ENCODE measurements at places on chromosomes 7 and 10.

DNA sequence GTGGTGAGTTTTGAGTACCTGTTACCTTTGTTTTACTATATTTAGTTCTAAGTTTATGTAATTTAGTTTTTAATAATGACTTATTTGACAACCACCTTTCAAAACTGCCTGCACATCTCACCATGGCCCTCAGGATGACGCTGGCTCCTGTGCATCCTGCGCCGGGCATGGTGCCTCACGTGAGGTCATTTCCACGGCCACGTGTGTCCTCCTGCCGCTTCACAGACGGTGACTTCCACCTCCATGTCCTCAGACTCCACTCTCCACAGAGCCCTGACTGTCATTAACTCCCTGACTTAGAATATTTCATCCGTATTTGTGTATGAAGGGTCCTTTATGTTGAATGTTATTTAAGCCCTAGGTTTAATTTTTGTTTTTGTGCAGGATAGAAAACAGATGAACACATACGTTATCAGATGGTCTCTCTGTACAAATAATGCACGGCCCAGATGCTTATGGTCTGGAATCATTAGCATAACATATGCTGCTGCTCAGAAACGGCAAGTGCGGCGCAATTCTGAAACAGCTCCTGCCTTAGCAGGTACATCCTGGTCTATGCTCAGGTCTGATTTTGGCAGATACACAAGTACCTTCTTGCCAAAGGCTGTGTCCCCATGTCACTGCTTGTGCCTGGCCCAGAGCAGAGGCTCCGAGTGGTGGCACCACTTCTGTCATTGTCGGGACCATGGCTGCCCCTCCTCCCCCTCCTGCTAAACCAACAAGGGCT lies 155.8 kb downstream of the WDR37 start:
- DNase-seq: no peak

- DNase-seq: no peak
Observed at GRCh38 chr7:49091519-49091918, 167.2 kb downstream of the CDC14C start.

GRCh38 chr7:150489782-150490181 lies 24.9 kb upstream of the GIMAP7 start:
- no peak for DNase-seq

DNA sequence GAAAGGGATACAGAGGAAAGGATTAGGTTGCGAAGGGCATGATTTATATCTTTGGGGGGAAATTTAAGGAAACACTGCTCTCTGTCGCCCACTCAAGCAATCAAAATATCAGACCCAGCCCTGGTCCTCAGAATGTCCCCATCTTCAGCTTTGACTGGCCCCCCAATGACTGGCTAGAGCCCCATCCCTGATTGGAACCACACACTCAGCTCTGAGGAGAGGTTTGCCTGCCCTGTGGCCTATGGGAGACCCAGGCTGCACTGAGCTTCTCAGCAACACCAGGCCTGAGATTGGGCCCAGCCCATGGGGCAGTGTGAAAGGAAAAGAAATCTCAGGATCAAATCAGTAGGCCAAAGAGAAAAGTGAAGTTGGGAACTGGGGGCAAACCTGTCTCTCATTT lies 69.5 kb downstream of the ADCYAP1R1 start:
- no peak for DNase-seq

- DNase-seq: no peak
Observed at GRCh38 chr7:151420144-151420543, 10.3 kb upstream of the WDR86 start.

DNA sequence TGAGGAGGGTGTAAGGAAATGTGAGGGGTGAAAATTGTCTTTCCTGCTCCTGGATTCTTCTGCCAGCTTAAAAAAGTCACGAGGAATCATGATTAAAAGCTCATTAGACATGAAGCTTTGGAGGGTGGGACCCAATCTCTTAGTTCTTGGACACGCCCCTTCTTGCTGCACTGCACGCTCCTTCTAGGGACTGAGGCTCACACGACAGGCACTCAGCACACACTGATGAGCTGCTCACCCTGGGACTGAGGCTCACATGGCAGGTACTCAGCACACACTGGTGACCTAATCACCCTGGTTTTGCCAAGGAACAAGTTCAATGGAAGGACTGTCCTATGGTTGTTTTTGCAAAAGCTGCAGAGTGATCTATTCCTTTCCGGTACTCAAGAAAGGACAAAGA lies 65.8 kb upstream of the ELMO1 start:
- no peak for DNase-seq

- no peak for DNase-seq
Observed at GRCh38 chr7:33932221-33932620, 26.9 kb downstream of the BMPER start.

DNA sequence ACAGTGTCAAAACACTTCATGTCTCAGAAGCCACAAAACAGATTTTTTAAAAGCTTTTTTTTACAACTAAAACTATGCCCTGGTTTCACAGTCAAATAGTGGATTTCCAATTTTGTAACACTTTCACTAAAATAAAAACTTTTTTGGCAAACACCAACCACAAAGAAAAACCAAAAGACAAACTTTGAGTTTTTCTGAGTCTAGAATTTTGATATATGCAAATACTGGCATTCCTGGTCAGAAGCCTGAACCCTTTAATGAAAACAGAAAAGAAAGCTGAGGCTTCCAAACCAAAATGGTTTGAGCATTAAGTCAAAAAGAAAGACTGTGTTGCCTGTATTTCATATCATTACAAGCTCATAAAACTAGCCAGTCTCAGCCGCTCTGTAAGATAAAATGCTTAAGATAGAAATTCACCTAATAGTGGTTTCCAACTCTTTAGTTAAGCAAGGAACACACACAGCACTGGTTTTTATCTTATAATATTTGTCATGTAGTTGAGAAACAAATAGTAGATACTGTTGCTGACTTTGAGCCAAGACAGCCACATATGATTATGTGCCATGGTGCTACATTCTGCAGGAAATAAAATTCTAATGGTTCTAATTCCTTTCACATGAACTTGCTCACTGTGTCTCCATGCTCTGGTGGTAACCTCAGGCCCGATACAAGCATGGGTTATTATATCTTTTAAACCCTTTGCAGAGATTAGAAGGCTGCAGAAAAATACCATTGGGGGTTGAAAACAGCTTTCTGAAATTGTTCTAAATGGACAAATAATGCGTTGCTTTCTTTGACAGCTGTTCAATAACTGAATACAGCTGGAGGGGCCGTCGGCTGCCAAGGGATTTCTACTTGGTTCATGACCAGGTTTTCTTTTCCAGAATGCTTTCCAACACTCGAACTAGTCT lies 49.4 kb downstream of the FAM171A1 start:
- DNase-seq: peak; percentile 46

- DNase-seq: no peak
Observed at GRCh38 chr10:95177429-95177828, 16.6 kb upstream of the ACSM6 start.

DNA sequence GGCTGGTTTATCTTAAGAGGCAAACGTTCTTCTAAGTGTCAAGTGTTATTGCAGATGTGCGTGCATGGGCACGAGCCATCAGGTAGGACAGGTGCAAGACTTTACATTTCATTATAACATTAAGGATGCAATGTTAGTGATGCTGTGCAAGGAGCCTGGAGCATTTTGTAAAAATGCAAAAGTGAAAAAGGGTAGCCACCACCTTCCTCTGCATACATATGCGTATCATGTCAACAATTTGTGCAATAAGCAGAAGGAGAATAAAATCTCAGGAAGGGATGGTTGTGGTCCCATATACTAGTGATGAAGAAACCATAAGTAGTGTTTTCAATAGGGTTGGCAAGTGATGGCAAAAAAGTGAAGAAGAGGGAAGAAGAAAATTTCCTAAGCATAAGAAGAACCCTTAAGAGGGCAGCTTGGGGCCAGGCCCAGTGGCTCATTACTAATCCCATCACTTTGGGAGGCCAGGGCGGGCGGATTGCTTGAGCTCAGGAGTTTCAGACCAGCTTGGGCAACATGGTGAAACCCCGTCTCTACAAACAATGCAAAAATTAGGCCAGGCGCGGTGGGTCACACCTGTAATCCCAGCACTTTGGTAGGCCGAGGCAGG lies 7.5 kb downstream of the PIK3AP1 start:
- DNase-seq: no peak

DNA sequence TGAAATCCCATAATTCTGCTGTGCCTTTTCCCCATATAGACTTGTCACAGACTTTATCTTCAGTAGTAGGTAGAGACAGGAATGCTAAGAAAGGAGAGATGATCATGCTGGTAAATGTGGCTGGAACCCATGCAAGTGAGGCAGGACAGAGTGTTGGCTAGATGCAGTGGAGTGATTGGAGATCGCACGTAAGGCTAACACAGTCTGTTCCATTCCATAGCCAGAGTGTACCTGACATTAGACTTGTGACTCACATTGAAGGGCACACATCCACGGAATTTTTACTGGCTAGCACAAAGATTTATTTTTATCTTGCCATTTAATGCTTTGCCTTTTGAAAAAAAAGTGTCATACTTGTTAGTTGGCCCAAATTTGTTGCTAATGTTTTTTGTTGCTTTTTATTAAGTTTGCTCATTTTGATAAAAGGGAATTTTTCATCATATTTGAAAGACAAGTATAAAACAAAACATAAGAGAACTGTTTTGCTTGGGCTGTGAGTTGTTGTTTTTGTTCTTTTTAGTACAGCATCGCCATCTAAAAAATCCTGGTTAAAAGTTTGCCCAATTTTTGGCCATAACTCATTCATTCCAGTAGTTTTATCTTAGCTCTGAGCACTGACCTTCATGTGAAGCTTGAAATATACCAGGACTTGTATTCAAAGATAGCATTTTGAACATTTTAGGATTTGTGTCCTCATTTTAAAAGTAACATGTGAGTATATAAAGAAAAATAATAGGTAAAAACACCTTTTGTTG lies 81.0 kb downstream of the CPED1 start:
- peak; percentile 32 for DNase-seq

DNA sequence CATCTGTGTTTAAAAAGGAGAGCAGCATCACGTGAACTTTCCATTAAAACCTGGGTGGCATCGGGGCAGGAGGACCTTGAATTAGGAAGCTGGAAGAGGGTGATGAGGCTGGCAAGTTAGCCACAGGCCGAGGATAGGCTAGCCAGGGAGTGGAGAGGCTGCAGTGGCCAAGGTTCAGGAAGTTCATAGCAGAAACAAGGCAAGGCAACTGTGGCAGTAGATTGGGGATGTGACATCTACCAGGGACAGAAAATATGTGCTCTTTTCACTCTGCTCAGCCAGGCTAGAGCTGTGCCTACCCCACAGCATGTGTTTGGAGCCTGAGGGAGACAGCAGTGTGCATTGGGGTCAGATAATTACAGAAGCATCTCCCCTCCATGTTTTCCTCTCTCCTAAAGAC lies 2.2 kb upstream of the INPP5F start:
- no peak for DNase-seq

DNA sequence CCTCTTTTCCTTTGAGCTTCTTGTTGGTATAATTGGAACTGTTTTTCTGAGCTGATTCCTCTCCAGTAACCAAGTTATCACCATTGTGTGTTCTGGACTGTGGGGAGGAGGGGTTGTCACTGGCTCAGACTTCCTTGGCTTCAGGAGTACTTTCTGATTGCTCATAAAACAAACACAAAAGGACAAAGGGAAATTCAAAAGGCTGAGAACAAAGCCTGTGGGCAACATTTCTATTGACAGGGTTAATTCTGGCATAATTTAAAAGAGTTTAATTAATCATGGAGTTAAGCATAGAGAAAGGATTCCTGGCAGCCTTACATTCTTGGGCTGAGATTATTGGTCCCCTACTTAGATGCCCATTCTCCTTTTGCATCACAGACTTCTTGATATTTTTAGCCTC lies 222.9 kb upstream of the KMT2E start:
- peak; percentile 57 for DNase-seq

GRCh38 chr7:17380736-17381662 lies 82.5 kb downstream of the AHR start:
- DNase-seq: no peak

DNA sequence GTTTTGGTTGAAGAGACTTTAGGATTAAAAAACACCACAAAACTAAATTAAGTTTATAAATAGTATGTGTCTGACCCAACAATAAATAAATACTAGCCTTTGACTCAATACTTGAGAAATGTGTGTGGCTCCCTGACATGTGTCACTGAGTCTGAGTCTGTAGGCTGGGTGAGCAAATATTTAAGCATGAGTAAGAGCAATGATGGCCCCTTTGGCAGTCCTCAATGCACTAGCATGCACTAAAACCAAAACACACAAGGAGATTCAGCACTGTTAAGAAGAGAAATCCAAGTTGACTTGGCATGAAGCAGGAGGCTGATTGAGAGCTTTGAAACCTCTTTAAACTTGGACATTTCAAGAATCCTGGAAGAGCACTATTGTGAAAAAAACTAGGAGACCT lies 37.1 kb downstream of the CCDC71L start:
- DNase-seq: peak; percentile 59

DNA sequence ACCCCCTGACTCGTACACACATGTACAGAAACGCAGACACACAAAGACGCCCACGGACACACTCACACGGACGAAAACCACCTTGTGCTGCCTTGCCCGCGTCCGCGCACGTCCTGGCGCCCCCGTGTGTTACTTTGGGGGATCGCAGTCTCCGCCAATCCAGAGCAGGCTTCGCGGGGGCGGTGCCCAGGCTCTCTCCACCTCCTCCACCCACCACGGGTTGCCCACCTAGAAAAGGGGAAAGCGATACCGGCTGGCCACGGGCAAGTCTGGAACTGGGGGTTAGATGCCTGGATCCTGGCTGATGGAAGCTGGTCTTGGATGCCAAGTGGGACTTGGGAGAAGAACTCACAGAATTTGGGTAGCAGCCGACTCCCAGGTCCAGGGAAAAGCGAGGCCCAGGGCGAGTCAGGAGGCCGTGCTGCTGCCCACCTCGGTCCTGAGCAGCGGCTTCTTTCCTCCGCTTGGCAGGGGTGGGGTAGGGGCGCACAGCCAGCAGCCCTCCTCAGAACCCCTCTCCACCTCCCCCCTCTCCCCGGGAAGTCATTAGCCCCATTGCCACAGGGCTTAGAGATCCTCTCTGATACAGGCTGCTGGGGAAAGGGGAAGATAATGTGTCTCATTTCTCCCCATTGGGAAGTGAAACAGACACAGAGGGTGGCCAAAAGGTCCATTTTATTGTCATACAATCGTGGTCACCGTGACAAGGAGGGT lies 4.6 kb upstream of the VGF start:
- DNase-seq: peak; percentile 48

Data from astrocyte of the spinal cord (primary cell).